Chondrocyte (in vitro differentiated cells): ENCODE measurements at places on chromosomes 4 and X. TPM values are rescaled to one million over a fixed set of nuclear protein-coding genes. Genes with fewer than 3 reads are reported as not detected.

DNA sequence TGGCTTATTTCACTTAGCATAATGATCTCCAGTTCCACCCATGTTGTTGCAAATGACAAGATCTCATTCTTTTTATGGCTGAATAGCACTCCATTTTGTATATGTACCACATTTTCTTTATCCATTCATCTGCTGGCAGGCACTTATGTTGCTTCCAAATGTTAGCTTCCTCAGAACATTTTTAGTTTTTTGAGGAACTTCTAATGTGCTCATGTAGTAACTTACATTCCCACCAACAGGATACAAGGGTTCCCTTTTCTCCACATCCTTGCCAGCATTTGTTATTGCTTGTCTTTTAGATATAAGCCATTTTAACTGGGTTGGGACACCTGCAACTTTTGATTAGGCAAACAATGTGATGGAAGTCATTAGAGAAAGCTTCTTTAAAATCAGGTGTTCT, 454.2 kb downstream of the NLGN4X start:
- H3K27me3 ChIP-seq = no peaks in the 10 kb centered on the region
- no peaks in the 10 kb centered on the region for H3K36me3 ChIP-seq
- H3K4me3 ChIP-seq = no peak overlapping the region
- no peaks in the 10 kb centered on the region for H3K4me1 ChIP-seq

GRCh38 chr4:53671757-53672156, 80.5 kb upstream of the LNX1 start:
- no peak overlapping the region for H3K4me3 ChIP-seq
- no peaks in the 10 kb centered on the region for H3K27me3 ChIP-seq
- peaks cover 9% of the 10 kb centered on the region for H3K36me3 ChIP-seq
- H3K4me1 ChIP-seq = peaks cover 22% of the 10 kb centered on the region
- H3K27ac ChIP-seq = no peak overlapping the region

DNA sequence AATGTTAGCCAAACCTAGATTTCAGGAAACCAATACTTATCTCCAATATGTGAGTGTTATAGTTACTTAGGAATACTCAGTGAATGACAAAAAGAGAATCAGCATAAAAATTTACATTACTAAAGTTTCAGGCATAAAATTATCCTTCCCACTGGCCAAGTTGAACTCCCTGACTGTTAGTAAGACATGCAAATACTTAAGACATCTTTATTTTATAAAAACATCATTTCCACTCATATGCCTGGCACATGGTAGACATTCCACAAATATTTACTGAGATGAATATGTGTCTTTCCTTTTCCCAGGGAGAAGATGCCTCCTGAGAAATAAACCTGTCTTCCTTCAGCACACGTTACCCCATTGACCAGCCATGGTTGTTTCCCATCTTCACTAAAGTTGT, 7.3 kb downstream of the VEGFD start:
- no peak overlapping the region for H3K4me3 ChIP-seq
- H3K27ac ChIP-seq = no peak overlapping the region
- no peaks in the 10 kb centered on the region for H3K36me3 ChIP-seq
- no peaks in the 10 kb centered on the region for H3K4me1 ChIP-seq

DNA sequence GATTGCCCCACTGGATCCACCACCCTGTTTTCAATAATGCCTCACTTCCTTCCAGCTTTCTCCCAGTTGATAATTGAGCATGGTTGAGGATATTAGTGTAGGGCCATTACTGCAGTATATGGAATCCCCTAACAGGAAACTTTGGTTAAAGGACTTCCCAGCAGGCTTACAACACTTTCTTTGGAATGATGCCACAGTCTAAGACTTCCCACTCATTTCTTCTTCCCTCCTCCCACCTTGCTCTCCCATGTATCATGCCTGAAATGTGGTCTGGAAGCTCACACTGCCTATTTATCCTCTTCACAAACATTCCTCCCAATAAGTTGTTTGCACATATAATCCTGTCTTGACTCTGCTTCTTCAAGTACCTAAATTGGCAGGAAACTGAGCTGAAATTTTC, 863.3 kb downstream of the CENPC start:
- H3K4me1 ChIP-seq = peaks cover 5% of the 10 kb centered on the region
- DNase-seq = no peak
- H3K36me3 ChIP-seq = peaks cover 8% of the 10 kb centered on the region

LARP7 gene
- 26.5 to 33.9 TPM (median 27.9 TPM) in 3 replicates for total RNA-seq

DNA sequence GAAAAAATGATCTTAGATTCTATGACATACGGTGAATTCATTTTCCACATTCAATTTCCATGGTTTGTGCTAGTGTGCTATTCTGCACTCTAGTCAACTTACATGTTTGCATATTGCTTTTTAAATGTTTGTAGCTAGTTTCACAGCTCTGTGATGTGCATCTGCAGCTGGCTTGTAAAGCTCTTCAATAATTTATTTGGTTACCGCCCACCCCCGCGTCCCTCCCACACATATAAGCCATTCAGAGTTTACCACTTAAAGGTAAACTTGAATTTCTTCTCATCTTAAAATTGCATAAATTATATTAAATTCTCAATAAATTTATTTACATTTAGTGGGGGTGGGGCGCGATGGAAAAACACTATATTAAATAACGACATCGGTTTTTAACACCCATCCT, 291 bp upstream of the NBDY start:
- DNase-seq = no peak
- peak overlapping the region; percentile 90 for H3K27ac ChIP-seq
- peaks cover 19% of the 10 kb centered on the region for H3K4me1 ChIP-seq
- H3K27me3 ChIP-seq = peaks cover 2% of the 10 kb centered on the region

- peak overlapping the region; percentile 59 for H3K27ac ChIP-seq
- no peaks in the 10 kb centered on the region for H3K27me3 ChIP-seq
- peaks cover 16% of the 10 kb centered on the region for H3K4me1 ChIP-seq
- H3K36me3 ChIP-seq = peaks cover 1% of the 10 kb centered on the region
- no peak for DNase-seq
- no peak overlapping the region for H3K4me3 ChIP-seq
These were observed 38.6 kb upstream of the MSMO1 start for GRCh38 chr4:165288639-165289422.

VSIG4 gene
- not detected in 3 replicates for total RNA-seq

TMEM150C gene
- 1.7 to 2.3 TPM (median 1.7 TPM) in 3 replicates for total RNA-seq

USP46 gene
- 24.9 to 27.3 TPM (median 27.0 TPM) in 3 replicates for total RNA-seq

DNA sequence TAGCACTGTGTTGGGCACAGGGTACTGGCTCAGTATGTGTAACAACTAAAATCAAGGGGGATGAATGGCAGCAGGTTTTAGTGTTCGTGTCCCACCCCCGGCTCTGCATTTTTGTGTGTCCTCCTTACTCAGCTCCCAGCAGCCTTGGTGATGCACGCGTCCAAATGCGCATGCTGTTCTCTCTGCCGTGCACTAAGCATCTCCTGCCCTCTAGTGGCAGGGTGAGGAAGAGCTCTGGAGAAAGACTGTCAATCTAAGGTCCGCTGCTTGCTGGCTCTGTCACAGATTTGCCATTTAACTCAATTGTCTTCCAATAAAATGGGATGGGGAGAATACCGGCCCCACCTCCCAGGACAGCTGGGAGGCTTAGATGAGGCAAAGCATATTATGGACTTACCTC, 61.4 kb downstream of the WFS1 start:
- no peak overlapping the region for H3K27ac ChIP-seq
- no peaks in the 10 kb centered on the region for H3K4me1 ChIP-seq
- peaks cover 40% of the 10 kb centered on the region for H3K27me3 ChIP-seq
- H3K36me3 ChIP-seq = no peaks in the 10 kb centered on the region
- H3K4me3 ChIP-seq = no peak overlapping the region
- no peak for DNase-seq

- peaks cover 46% of the 10 kb centered on the region for H3K4me1 ChIP-seq
- peaks cover 16% of the 10 kb centered on the region for H3K36me3 ChIP-seq
- peak overlapping the region; percentile 9 for H3K27ac ChIP-seq
- H3K27me3 ChIP-seq = no peaks in the 10 kb centered on the region
These were observed 78.3 kb downstream of the CLDN22 start for GRCh38 chr4:183241721-183242151.

TASL gene
- not detected in 3 replicates for total RNA-seq

CORIN gene
- 1.9 to 4.4 TPM (median 2.1 TPM) in 3 replicates for total RNA-seq

DNA sequence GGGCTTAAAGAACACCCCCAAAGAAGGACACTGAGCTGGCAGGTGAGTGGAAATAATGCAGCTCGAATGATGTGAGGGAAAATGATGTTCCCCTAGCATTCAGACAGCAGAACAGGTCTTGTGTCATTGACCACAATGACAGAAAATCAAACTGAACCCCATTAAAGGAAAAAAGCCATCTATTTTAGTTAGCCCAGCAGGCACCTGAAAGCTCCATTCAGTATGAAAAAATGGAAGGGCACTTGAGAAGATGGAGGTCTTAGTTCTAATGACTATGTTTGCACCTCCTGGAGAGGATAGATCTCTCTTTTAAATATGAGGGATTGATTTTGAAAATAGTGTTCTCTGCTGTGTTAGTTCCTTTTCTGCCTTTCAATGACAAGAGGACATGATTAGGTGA, 323.1 kb downstream of the NKX6-1 start:
- DNase-seq = no peak
- H3K27me3 ChIP-seq = peaks cover 2% of the 10 kb centered on the region
- H3K4me1 ChIP-seq = no peaks in the 10 kb centered on the region
- no peaks in the 10 kb centered on the region for H3K36me3 ChIP-seq

GRCh38 chr4:14165222-14165920, 537.8 kb upstream of the BOD1L1 start:
- H3K27me3 ChIP-seq = peaks cover 10% of the 10 kb centered on the region
- no peaks in the 10 kb centered on the region for H3K36me3 ChIP-seq

FAM53A gene
- 6.9 to 8.0 TPM (median 7.3 TPM) in 3 replicates for total RNA-seq

IL13RA2 gene
- not detected in 3 replicates for total RNA-seq

CDS1 gene
- 0.26 to 0.30 TPM in 2 of 3 replicates, not detected in the other for total RNA-seq

MAGIX gene
- 1.6 to 3.5 TPM (median 2.9 TPM) in 3 replicates for total RNA-seq

GRCh38 chr4:187227907-187228704, 504.4 kb upstream of the FAT1 start:
- DNase-seq = no peak
- no peaks in the 10 kb centered on the region for H3K27me3 ChIP-seq
- no peak overlapping the region for H3K27ac ChIP-seq
- no peak overlapping the region for H3K4me3 ChIP-seq
- peaks cover 17% of the 10 kb centered on the region for H3K4me1 ChIP-seq
- H3K36me3 ChIP-seq = no peaks in the 10 kb centered on the region

DNA sequence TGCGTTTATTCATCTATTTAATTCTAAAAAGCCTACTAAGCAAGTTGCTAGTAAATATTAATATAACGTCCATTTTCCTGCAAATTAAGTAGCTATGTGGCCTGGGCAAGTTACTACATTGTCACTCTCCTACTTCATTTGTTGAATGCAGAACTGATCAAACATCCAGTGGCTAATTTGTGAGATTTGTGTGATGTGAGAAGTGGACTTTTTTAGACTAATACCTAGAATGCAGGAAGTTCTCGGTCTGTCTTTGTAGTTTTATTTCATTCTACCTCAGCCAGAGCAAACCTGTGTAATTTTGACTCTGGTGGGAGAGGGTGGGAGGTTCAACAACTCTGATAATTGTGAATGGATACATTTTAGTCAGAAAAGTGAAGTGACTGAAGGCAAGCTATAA, 840 bp downstream of the GUF1 start:
- peak overlapping the region; percentile 96 for H3K27ac ChIP-seq
- H3K4me1 ChIP-seq = peaks cover 27% of the 10 kb centered on the region
- no peaks in the 10 kb centered on the region for H3K27me3 ChIP-seq
- peak overlapping the region; percentile 89 for H3K4me3 ChIP-seq
- peaks cover 2% of the 10 kb centered on the region for H3K36me3 ChIP-seq

DNA sequence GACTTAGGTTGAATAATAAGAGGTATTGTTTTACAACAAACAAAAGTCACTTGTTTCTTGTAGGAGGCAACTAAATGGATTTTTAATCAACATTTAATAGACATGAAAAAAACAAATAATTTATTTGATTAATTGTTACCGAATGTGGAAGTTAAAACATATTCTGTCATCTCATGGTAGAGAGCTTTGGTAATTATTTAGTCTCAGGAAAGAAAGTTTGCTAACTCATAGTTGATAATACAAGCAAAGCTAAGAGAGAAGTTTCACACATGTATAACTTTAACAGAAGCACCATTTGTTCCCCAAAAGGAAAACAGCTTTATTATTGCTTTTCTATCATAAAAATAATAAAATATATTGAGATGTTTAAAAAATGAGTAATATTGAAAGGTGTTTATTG, 44.9 kb downstream of the GUCY1A1 start:
- H3K27me3 ChIP-seq = peaks cover 4% of the 10 kb centered on the region
- H3K4me1 ChIP-seq = no peaks in the 10 kb centered on the region
- H3K27ac ChIP-seq = no peak overlapping the region
- peaks cover 25% of the 10 kb centered on the region for H3K36me3 ChIP-seq
- H3K4me3 ChIP-seq = no peak overlapping the region
- DNase-seq = no peak

- H3K4me3 ChIP-seq = no peak overlapping the region
- H3K27me3 ChIP-seq = peaks cover 15% of the 10 kb centered on the region
- no peak for DNase-seq
- peak overlapping the region; percentile 49 for H3K27ac ChIP-seq
These were observed 51.0 kb downstream of the KDR start for GRCh38 chr4:55074386-55074785.

- H3K4me3 ChIP-seq = no peak overlapping the region
- peaks cover 68% of the 10 kb centered on the region for H3K27me3 ChIP-seq
- no peak for DNase-seq
- H3K4me1 ChIP-seq = no peaks in the 10 kb centered on the region
- H3K27ac ChIP-seq = no peak overlapping the region
These were observed 11.5 kb upstream of the RASSF6 start for GRCh38 chr4:73631565-73632226.

LAS1L gene
- total RNA-seq = 18.2 to 30.0 TPM (median 18.5 TPM) in 3 replicates

DNA sequence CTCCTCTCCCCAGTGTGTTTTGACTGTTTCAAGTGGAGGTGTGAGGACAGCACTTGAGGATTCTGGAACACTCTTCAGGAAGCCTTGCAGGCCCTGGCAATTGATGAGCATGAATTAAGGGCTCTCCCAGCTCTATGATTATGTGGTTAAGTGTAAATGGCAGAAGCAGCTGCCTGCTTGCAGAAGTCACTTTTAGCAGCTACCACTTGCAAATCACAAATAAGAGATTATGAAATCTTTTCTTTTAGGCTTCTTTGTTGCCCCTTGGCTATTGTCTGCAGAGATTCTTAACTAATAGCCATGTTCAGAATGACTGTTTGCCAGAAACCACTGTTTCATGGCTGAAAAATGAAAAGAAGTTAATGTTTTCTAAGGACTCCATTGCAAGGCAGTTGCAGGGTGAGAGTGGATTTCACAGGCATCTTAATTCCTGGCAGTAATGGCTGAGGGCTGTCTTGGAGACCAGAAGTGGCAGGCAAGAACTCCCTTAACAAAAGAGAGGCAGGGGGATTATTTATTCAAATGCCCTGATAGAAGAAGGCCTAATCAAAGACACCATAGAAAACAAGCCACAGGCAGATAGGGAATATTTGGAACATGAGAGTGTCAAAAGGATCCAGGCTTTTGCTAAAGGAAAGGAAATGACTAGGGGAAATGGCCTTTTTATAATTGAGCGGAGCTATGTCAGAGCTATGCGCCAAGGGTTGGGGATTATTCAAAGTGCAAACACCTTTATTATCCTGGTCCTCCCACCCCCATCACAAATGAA, 8.3 kb upstream of the HOPX start:
- H3K36me3 ChIP-seq = no peaks in the 10 kb centered on the region
- DNase-seq = no peak
- H3K4me1 ChIP-seq = peaks cover 3% of the 10 kb centered on the region
- no peak overlapping the region for H3K27ac ChIP-seq
- peaks cover 23% of the 10 kb centered on the region for H3K27me3 ChIP-seq
